ENCODE measurements at places on chromosomes 6 and 20.

DNA sequence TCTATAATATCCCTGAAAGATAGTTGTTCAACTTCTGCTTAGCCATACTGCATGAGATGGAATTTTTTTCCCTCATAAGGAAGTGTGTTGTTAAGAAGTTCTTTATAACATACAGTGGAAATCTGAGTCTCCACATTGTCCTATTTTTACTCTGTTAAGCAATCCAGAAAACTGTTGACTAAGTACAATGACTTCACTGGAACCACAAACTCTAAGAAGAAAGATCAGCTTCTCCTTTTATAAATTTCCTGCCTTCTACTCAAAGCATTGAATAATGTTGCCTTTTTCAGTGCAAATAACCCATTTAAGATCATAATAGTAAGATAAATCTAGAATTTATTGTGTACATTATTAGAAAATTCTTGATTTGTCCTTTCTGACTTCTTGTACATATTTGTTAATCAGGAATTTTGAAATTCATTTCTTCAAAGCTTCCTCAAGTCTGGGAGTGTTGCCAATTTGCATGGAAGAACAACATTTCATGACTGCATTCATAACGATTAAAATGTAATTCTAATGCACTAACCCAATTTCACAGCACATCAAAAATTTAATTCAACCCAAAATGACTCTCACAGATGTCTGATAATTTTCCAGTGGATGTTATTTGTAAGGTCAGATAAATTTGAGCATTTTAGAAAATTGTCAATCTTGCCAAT, 45.6 kb upstream of the ANKEF1 start:
- no peak for DNase-seq

DNA sequence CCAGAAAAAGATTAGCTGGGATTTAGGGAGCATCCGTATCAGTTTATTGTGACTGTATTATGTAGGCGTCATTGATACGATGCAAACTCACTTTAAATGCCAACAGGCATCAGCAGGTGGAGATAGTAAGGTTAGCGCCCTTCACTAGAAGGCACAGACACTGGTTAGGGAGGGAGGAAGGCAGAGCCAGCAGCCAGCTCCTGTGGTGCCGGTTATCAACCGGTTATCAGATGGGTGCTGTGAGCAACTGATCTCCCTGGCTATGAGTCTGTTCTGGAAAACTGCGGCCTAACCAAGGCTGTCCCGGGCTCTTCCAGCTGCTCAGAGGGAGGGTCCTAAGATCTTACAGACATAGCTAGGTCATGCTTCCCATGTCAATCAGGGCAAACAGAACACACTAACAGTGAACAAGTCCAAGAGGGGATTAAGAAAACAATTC, 47.5 kb upstream of the CD93 start:
- no peak for DNase-seq

- DNase-seq = no peak
Observed at GRCh38 chr20:57330998-57331397, 1.4 kb downstream of the SPO11 start.

- no peak for DNase-seq
Observed at GRCh38 chr20:62217913-62218773, 1.9 kb downstream of the HRH3 start.

DNA sequence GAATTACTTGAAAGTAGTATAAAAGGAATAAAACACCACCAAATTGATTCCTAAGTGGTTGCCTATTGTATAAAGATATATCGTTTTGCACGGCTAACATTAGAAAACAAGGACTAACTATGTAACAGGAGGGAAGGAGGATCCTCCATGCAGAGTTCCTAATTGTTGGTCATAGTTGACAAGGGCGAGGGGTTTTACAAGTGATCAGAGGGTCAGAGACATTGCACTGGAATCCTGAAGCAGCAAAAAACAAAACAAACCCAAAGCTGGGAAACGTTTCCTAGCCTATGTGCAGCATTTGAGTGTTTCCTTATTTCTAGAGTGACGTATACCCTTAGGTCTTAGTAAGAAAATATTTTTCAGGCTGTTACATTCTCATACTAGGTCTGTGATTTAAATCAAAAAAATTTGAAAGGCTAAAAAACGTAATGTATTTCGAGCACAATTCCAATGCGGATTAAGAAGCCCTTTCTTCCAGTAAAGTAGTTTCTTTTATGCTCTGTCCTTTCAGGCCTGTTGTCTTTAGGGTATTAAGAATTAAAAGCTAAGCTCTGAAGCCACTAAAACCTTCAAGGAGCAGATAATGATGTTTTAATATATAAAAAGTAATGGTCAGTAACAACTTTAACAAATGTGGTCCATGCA, 373.8 kb upstream of the MMS22L start:
- DNase-seq = no peak

DNA sequence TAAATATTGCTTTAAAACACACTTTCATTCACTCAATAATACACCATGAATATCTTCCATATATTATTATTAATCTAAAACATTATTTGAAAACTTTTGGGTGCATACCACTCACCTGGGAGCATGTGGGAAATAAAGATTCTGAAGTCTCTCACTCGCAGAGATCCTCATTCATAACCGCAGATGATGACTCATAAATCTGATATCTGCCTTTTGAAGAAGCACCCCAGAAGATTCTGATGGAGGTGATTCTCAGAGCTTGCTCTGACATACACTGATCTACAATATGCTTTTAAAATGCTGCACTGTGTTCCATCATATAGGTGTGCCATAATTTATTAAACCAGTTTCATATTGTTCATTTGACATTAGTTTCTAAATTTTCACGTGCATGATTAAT, 135.0 kb upstream of the SGK1 start:
- no peak for DNase-seq

- no peak for DNase-seq
Observed at GRCh38 chr6:83958241-83958685, 75.3 kb upstream of the MRAP2 start.

GRCh38 chr20:23272176-23273029, 78.2 kb upstream of the NXT1 start:
- no peak for DNase-seq

DNA sequence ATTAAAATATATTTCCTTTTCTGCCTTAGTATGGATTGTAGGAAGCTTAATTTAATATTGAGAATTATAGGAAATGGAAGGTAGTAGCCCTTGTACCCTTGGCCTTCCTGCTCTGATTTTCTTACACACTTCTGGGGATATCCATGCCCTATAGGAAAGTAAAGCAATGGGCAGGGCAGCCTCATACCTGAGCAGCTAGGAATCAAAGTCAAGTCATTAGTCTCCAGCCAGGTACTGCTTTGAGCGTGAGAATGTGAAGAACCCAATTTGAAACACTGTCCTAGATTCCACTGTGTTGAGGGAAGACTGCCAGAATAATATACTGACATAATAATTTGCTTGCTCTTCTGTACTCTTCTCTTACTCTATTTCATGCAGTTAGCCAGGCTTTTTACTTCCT, 51.0 kb upstream of the L3MBTL3 start:
- no peak for DNase-seq

- no peak for DNase-seq
Observed at GRCh38 chr6:168232062-168232461, 87.5 kb downstream of the DACT2 start.
